ENCODE measurements at places on chromosomes 7 and 10.

DNA sequence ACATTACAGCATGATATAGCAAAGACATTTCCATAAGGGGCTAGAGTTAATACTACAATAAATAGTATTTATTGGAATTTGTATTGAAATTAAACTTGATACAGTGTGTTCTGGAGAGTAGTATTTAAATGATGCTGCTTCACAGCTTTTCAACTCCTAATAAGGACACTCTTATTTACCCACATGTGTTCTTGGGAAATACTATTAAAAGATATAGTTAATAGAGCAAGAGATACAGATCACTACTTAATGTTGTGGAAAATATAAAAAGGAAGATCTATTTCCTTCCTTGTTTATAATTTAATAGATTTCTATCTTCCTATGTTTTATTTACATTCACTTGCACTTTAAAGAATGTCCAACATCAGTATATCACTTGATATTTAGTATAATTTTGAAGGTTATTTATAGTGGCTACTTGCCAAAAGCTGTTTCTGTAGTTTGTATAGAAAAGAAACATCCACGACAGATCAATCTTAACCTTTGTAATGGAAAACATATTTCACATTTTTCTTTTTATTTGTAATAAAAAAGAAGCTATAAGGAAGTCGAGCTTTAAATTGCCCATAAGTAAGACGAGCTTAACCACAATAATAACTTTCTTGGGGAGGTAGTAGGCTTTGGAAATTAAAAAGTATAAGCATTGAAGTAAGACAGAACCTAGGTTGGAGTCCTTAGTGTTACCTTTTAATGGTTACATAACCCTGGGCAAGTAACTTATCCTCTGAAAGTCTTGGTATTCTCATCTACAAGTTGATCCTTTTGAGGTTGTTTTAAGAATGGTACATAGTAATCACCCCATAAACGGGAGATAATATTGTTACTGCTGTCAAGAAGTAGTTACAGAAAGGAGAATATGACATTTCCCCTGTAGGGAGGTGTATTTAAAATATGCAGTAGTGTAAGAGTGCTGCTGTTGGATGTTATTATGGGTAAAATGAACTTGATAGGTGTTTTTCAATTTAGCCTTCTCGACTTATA lies 32.8 kb downstream of the CPED1 start:
- H3K4me1 ChIP-seq = peaks cover 21% of the 10 kb centered on the region
- DNase-seq = no peak
- no peak overlapping the region for H3K4me3 ChIP-seq

GRCh38 chr7:77819021-77819420 lies 20.4 kb downstream of the PHTF2 start:
- no peak for DNase-seq
- no peak overlapping the region for H3K27ac ChIP-seq
- H3K36me3 ChIP-seq = peaks cover 7% of the 10 kb centered on the region
- no peaks in the 10 kb centered on the region for H3K27me3 ChIP-seq
- no peaks in the 10 kb centered on the region for H3K4me1 ChIP-seq

DNA sequence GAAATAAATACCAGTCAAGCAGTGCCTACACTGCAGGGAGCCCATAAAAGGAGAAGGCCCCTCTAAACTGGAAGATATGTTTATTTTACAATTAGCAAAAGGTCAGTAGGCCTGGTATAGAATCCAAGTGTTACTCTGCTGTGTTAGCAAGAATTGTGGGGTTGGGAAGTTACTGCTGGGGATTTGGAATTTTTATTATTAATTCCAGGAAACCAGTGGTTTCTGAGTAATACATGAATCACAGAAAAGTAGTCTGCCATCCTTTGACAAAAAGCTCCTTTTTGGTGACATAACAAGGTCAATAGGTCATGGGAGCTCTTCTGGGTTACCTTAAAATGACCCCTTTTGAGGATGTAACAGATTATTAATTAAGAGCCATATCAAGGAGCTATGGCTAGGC lies 67.4 kb downstream of the ZNF92 start:
- no peak overlapping the region for H3K4me3 ChIP-seq
- DNase-seq = no peak
- H3K27ac ChIP-seq = peak overlapping the region; percentile 53
- no peaks in the 10 kb centered on the region for H3K36me3 ChIP-seq

GRCh38 chr7:1611708-1612241 lies 41.9 kb upstream of the PSMG3 start:
- peaks cover 9% of the 10 kb centered on the region for H3K27me3 ChIP-seq
- DNase-seq = no peak
- H3K27ac ChIP-seq = peak overlapping the region; percentile 19
- H3K36me3 ChIP-seq = no peaks in the 10 kb centered on the region
- H3K4me3 ChIP-seq = no peak overlapping the region

- H3K4me3 ChIP-seq = no peak overlapping the region
- peaks cover 16% of the 10 kb centered on the region for H3K4me1 ChIP-seq
- H3K27me3 ChIP-seq = no peaks in the 10 kb centered on the region
- peaks cover 39% of the 10 kb centered on the region for H3K36me3 ChIP-seq
- DNase-seq = peak; percentile 62
These were observed 8.8 kb downstream of the MAFK start for GRCh38 chr7:1539181-1539881.

DNA sequence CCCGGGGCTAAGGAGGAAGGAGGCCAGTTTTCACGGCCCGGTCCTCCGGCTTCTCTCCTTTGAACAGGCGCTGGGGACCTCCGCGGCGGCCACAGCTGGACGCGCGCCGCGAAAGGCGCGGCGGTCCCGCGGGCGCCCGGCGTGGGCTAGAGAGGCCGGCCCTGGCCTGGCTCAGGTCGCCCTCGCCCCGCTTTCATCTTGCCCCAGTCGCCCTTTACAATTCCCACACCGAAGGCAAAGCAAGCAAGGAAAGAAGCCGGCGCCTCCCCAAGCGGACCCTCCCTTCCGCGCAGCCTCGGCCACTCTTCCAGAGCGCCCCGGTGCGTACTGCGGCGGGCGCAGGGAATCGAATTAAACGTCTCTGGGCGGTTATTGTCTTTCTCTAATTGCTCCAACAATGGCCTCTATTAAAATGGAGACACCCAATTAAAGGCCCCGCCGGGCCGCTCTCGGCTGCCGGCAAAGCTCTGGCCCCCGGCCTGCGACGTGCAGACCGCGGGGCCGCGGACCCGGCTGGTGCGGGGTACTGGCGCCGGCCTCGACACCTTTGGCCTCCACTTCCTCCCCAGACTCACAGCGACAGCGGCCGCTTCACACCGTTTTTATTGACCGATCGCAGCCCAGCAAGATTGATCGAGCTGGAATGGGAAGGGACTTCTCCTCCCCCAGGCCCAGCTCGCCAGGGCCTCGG lies 4.5 kb upstream of the GATA3 start:
- H3K27ac ChIP-seq = no peak overlapping the region
- H3K4me3 ChIP-seq = peak overlapping the region; percentile 36
- no peaks in the 10 kb centered on the region for H3K36me3 ChIP-seq
- no peaks in the 10 kb centered on the region for H3K27me3 ChIP-seq

GRCh38 chr7:1663223-1663622 lies 6.9 kb upstream of the ELFN1 start:
- H3K27ac ChIP-seq = no peak overlapping the region
- no peak overlapping the region for H3K4me3 ChIP-seq
- H3K4me1 ChIP-seq = no peaks in the 10 kb centered on the region
- DNase-seq = peak; percentile 49

DNA sequence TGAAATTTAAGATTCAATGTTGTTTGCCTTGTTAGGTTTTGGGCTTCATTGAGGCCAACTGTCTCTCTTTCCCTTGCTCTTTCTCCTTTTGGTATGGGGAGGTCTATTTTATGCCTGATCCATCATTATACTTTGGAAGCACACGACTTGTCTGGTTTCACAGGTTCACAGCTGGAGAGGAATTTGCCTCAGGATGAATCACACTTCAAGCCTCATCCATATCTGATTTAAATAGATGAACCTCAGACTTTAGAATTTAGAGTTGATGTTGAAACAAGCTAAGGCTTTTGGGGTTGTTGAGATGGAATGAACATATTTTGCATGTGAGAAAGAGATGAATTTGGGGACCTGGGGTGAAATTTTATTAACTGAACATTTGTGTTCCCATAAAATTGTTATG lies 150.5 kb upstream of the IGFBP3 start:
- H3K36me3 ChIP-seq = no peaks in the 10 kb centered on the region
- no peaks in the 10 kb centered on the region for H3K4me1 ChIP-seq

DNA sequence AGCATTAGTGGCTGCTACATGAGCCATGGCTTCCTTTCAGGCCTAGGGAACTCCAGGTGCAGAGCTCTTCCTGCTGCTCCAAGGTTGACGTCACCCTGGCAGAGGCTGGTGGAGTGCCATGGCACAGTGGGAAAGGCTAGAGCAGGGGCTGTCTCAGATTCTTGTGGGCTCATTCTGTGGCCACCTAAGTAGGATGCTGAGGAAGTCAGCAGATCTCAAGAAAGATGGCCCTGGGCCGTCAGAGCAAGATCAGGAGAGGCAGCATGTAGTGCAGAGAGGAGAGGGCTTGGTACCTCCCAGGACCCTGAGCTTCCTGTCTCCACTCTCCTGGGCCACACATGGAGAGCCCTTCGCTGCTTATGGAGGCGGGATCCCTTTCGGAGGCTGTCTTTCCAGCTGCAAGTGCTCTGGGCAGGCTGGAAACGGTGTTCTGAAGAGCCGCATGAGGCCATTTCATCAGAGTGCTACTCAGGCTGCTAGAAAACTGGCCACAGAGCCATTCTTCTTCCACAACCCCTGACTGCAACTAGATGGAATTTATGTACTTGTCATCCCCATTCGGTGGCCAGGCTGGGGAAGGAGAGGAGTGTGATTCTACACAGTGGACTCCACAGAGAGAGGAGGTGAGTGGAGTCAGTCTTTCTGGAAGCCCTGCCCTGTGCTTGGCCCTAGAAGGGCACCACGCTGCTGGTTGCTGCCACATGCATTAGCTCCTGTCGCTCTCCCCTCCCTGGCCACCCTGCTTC lies 304.2 kb downstream of the RPS24 start:
- H3K4me3 ChIP-seq = no peak overlapping the region
- H3K27me3 ChIP-seq = peaks cover 10% of the 10 kb centered on the region
- peak; percentile 18 for DNase-seq
- H3K4me1 ChIP-seq = no peaks in the 10 kb centered on the region
- no peaks in the 10 kb centered on the region for H3K36me3 ChIP-seq
- no peak overlapping the region for H3K27ac ChIP-seq

GRCh38 chr10:72757732-72758131 lies 65.8 kb downstream of the MCU start:
- DNase-seq = no peak
- H3K36me3 ChIP-seq = peaks cover 8% of the 10 kb centered on the region
- H3K27ac ChIP-seq = no peak overlapping the region
- no peaks in the 10 kb centered on the region for H3K4me1 ChIP-seq
- no peak overlapping the region for H3K4me3 ChIP-seq
- H3K27me3 ChIP-seq = no peaks in the 10 kb centered on the region

- H3K27ac ChIP-seq = no peak overlapping the region
- no peak for DNase-seq
- H3K27me3 ChIP-seq = no peaks in the 10 kb centered on the region
- H3K4me3 ChIP-seq = no peak overlapping the region
- H3K36me3 ChIP-seq = peaks cover 96% of the 10 kb centered on the region
These were observed 56.1 kb downstream of the ZRANB1 start for GRCh38 chr10:124997771-124998623.

- no peaks in the 10 kb centered on the region for H3K27me3 ChIP-seq
- no peaks in the 10 kb centered on the region for H3K4me1 ChIP-seq
- no peak overlapping the region for H3K27ac ChIP-seq
- peaks cover 17% of the 10 kb centered on the region for H3K36me3 ChIP-seq
- H3K4me3 ChIP-seq = no peak overlapping the region
These were observed 50.2 kb downstream of the ZNF467 start for GRCh38 chr7:149723082-149723767.

DNA sequence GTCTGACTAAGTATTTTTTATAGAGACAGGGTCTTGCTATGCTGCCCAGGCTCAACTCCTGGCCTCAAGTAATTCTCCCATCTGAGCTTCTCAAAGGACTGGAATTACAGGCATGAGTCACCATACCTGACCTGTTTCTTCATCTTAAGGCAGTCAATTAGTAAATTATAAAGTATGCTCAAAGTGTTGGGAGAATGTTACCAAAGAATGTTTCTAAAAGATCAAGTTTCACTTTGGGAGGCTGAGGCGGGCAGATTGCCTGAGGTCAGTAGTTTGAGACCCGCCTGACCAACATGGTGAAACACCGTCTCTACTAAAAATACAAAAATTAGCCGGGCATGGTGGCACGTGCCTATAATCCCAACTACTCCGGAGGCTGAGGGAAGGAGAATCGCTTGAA lies 117.0 kb downstream of the ALOX5 start:
- no peaks in the 10 kb centered on the region for H3K27me3 ChIP-seq
- H3K4me3 ChIP-seq = no peak overlapping the region
- no peak for DNase-seq
- H3K4me1 ChIP-seq = no peaks in the 10 kb centered on the region
- H3K36me3 ChIP-seq = no peaks in the 10 kb centered on the region

GRCh38 chr10:7666253-7667023 lies at the start of gene ITIH5:
TSS of gene ITIH5 (minus strand) at chr10:7666966. CDS start at chr10:7666892, 74 bp downstream.
- H3K27me3 ChIP-seq = peaks cover 47% of the 10 kb centered on the region
- H3K36me3 ChIP-seq = no peaks in the 10 kb centered on the region
- no peak within 1 kb of the TSS for H3K27ac ChIP-seq
- peak within 1 kb of the TSS; percentile 30 for H3K4me3 ChIP-seq
- no peaks in the 10 kb centered on the region for H3K4me1 ChIP-seq

DNA sequence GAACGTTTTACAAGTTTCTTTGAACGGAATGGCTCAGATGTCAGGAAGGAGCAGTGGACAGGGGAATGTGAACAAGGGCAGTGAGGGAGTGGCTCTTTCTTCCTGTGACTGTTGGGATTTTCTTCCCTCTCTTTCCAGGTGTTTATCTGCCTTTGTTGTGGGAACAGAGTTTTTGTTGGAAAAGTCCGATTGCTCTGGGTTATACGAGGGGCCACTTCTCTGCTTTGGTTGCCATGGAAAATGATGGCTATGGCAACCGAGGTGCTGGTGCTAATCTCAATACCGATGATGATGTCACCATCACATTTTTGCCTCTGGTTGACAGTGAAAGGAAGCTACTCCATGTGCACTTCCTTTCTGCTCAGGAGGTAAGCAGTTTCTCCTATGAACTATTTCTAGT lies 41.4 kb downstream of the ZRANB1 start:
- H3K27ac ChIP-seq = peak overlapping the region; percentile 17
- no peak for DNase-seq
- H3K27me3 ChIP-seq = no peaks in the 10 kb centered on the region
- no peak overlapping the region for H3K4me3 ChIP-seq
- H3K36me3 ChIP-seq = peaks cover 77% of the 10 kb centered on the region

- no peaks in the 10 kb centered on the region for H3K36me3 ChIP-seq
- no peak for DNase-seq
- H3K27ac ChIP-seq = no peak overlapping the region
- no peaks in the 10 kb centered on the region for H3K4me1 ChIP-seq
- no peak overlapping the region for H3K4me3 ChIP-seq
- no peaks in the 10 kb centered on the region for H3K27me3 ChIP-seq
These were observed 1069.1 kb upstream of the AUTS2 start for GRCh38 chr7:68529221-68529620.

- no peaks in the 10 kb centered on the region for H3K36me3 ChIP-seq
- DNase-seq = no peak
- H3K27me3 ChIP-seq = no peaks in the 10 kb centered on the region
- no peak overlapping the region for H3K4me3 ChIP-seq
- H3K27ac ChIP-seq = no peak overlapping the region
These were observed 14.0 kb downstream of the AOAH start for GRCh38 chr7:36710186-36710791.
